ENCODE measurements at places on chromosomes 5 and 9. TPM values are rescaled to one million over a fixed set of nuclear protein-coding genes. Genes with fewer than 3 reads are reported as not detected.
A peak's percentile ranks its signal among the peaks of the same experiment; 100 is the strongest.

The ACTBL2 gene
- not detected for total RNA-seq

The PCDHGB2 gene
- 2.4 TPM for total RNA-seq

The MEF2C gene
- total RNA-seq: 11.2 TPM

The APC gene
- total RNA-seq: 13.5 TPM

The SLC25A2 gene
- 0.14 TPM for total RNA-seq

The C9orf153 gene
- total RNA-seq: not detected

The SPATA31E1 gene
- not detected for total RNA-seq

The SH3GLB2 gene
- total RNA-seq: 54.6 TPM

The LVRN gene
- total RNA-seq: 0.29 TPM

The C9orf43 gene
- total RNA-seq: 0.55 TPM

GRCh38 chr9:136013524-136014034, 52.4 kb upstream of the UBAC1 start:
- DNase-seq: no peak

- DNase-seq: peak; percentile 66
These were observed 118.9 kb downstream of the LHX2 start for GRCh38 chr9:124130277-124131075.

GRCh38 chr5:30752015-30752414, 441.5 kb upstream of the CDH6 start:
- no peak for DNase-seq

DNA sequence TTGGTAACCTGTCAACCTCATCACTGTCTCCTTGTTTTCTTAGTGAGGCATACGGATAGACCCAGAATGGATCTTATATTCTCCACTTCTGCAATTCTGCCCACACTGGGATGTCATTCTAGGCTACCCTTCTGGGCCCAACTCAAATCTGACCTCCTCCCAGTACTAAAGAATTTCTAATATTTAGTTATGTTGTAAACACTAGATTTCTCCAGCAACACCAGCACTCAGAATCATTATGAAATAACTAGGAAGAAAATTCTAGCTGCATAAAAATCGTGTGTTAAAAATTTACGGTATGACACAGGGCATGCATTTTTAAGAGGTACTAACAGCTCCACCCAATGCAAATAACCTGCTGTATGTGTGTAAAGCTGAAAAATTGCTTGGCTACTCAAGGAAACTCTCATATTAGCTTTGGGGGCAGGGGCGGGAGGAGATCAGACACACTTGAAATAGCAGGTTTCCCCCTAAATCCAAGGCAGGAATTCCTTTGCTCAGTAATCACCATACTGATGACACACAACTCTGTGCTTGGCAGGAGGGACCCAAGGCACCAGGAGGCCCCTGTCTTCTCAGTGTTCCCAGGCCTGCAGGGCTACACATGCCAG, 27.3 kb downstream of the MACROH2A1 start:
- DNase-seq: no peak

- DNase-seq: no peak
These were observed 15.2 kb upstream of the TAF11L2 start for GRCh38 chr5:17482790-17483189.

- no peak for DNase-seq
These were observed 122.1 kb downstream of the YIPF5 start for GRCh38 chr5:144048259-144048856.

GRCh38 chr5:80008995-80009765, 18.1 kb upstream of the MTX3 start:
- no peak for DNase-seq

- DNase-seq: no peak
These were observed 198.6 kb upstream of the HMHB1 start for GRCh38 chr5:143613329-143613728.

DNA sequence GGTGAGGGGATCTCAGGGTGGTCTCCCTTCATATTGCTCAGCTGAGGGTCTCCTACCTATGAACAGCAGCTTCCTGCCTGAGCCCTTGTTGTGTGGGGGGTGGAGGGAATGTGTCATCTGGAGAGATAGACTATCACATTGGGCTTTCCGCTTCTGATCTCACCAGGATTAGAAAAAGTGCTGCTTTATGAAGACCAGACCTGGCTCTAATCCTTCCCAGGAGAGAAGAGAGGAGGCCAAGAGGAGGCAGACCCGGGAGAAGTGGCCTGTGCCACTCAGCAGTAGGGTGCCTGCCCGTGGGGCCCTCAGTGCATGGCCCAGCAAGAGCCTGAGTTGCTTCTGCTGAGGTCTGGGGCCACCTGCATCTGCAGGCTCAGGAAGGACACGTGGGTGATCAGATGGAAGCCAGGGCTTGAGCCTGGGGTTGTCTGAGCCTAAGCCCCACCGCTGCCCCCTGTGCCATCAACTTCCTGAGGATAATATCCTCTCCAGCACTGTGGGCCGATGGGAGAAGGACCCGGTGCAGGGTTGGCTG, 22.1 kb upstream of the COL5A1 start:
- DNase-seq: no peak

DNA sequence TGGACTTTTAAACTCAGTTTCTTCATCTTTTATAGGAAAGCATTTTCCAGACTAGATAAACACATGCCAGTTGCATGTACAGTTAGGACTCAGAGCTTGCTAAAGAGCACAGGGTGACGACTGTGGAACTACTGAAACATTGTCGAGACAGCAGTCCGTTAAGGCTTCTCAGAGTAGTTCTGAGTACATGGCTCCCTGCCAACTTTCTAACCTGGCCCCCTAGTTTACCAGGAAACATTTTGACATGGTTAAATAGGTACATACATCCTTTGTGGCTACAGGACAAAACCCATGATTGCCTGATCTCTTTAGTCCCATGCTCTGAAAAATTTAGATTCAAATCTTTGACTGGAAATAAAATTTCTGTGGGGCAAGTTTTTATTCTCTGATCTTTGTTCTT, 129.7 kb downstream of the SLF1 start:
- no peak for DNase-seq

DNA sequence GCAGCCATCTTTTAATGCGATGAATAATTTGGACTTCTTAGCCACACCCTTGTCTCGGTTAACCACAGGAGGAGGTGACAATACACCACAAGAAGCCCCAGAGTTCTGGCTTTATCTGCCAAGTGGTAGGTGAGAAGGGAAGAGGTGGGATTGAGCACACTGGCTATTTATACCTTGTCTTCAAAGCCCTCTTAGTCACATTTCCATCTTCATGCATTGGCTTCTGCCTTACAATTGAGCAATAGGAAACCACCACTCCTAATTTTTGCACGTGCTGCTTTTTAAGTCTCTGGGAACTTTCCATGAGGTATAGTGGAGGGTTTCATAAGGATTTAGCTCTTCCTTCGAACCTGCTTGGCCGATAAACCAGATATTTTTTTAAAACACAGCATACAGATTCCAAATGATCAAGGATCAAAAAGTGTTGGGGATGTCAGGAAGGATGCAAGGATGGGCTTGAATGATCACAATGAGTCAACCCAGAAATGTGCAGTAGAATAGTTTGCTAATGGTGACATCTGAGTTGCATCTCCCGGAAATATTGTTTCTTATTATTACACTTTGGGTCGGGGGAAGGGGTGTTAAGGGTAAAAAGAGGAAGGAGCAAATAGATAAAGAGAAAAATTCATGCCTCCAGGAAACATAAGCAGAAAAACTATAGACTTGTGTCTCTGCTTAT, 25.5 kb downstream of the PLAC8L1 start:
- no peak for DNase-seq

- DNase-seq: no peak
These were observed 195.7 kb upstream of the TUT7 start for GRCh38 chr9:86549920-86550319.

- peak; percentile 6 for DNase-seq
These were observed 18.8 kb downstream of the COL5A1 start for GRCh38 chr9:134660407-134660806.

DNA sequence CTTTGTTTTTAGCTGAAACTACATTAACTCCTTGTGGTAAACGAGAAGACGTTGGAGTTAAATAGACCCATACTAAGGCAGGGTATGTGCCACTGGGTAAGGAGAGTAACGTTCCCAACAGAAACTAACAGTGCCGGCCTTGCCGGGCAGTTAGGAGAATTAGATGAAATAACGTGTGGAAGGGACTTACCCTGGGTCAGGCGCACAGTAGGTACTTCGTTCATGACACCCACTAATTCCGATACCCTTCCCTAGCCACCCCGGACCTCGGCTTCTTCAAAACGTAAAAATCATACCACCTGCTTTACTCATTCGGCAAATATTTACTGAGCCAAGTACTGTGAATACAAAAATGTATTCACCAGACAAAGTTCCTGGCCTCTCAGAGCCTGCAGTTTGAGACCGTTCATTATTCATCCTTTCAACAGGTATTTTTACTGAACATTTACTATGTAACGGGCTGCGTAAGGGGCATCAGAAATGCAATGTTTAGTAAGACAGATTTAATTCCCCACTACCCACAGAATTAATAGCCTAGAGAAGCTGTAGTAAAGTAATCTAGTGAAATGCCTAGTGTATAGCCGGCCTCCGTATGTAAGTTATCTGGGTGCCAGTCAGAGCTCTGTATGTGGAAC, 3.2 kb upstream of the SMIM23 start:
- DNase-seq: no peak

GRCh38 chr5:111532886-111533582, 20.7 kb upstream of the STARD4 start:
- DNase-seq: no peak

DNA sequence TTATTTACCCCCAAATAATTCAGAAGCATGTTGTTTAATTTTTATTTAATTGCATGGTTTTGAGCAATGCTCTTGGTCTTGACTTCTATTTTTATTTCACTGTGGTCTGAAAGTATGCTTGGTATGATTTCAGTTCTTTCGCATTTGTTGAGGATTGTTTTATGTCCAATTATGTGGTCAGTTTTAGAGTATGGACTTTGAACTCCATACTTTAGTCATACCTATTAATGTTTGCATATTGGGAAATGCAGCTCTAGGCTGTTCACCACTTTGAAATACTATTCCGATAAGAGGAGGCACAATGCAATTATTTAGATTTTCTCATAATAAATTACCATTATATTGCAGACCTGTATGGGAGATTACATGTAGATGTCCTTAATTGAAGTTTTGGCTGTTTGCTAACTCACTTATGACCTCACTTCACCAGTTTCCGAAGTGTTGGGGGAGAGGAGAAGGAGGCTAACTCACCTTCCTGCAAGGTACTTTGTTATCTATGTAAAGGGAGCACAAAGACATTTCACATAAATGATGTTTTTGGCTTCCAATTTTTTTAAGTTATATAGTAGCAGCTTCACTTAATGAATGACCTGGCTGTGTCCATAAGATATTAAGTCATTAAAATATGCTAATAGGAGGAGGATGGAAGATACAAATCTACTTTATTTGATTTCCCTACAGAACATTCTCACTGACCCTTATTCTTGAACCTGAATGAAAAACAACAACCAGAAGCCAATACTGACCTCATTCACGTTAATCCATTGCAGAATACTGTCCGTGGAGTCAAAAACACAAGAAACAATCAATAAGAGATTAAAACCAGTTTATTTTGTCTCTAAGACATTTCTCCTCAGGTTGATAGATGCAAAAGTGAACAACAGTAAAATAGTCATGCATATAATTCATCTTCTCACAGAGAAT, 970.3 kb upstream of the ARRDC3 start:
- DNase-seq: no peak

DNA sequence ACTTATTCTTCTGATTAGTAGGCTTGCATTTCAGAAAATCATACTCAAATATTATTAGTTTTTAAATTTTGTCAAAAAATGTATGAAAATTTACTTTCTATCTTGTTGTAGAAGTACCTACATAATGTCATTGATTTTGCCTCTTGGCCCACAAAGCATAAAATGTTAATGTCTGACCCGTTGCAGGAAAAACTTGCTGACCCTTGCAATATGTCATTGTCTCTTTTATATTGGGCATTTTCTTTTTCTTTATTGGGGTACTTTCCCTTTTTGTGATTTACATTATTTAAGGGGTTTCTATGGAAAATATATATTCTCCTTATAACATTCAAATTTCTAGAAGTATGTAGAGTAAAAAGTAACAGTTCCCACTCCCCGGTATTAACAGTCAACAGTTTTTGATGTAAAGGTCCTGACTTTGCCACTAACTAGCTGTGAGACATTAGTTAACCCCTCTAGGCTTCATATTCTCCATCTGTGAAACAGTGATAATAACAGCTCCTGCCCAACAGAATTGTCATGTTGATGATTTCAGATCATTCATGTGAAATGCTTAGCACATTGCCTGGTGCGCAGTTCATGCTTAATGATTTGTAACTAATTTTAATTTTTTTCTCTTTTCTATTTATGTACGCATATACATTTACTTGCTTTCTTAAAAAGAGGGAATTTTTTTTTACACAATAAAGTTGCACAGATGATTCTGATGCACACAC, 243.2 kb downstream of the ARHGAP26 start:
- DNase-seq: no peak

GRCh38 chr9:107378006-107378405, 94.9 kb downstream of the RAD23B start:
- DNase-seq: no peak

GRCh38 chr5:124080256-124080655, 568.3 kb downstream of the CSNK1G3 start:
- no peak for DNase-seq

DNA sequence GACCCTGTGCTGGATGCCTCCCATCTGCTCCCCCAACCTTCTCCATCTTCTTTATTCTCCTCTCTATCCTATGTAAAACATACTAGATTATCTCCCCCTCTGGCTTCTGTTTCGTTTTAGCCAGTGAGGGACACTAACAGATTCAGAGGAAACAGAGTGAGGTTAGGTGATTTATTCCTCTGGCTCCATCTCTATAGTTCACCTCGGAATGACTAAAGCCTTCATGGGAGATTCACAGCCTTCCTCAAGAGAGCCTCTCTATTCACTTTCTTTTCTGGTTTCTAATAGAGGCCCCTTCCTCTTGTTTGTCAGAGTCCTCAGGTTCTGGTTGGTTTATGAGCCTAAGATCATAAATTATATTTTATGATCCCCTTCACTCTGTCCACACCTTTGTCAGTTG, 633.1 kb upstream of the TYRP1 start:
- no peak for DNase-seq

GRCh38 chr5:91706785-91707520, 323.8 kb upstream of the ARRDC3 start:
- DNase-seq: no peak
